ENCODE measurements at places on chromosomes 5 and 9. TPM values are rescaled to one million over a fixed set of nuclear protein-coding genes. Genes with fewer than 3 reads are reported as not detected.

SPDL1 gene
- 35.0 TPM for total RNA-seq

CD72 gene
- 18.4 TPM for total RNA-seq

GALNT12 gene
- total RNA-seq = 12.2 TPM

ADGRV1 gene
- 0.06 TPM for total RNA-seq

SLCO6A1 gene
- not detected for total RNA-seq

TTC23L gene
- not detected for total RNA-seq

PCDHGC4 gene
- total RNA-seq = not detected

ORM2 gene
- total RNA-seq = not detected
